Left ventricle myocardium inferior (tissue), 1 donor: ENCODE measurements at places on chromosomes 5 and 9. TPM values are rescaled to one million over a fixed set of nuclear protein-coding genes. Genes with fewer than 3 reads are reported as not detected.

Gene ARHGAP26
- total RNA-seq, result 35.7 TPM

Gene NMUR2
- total RNA-seq, result not detected

Gene ASB6
- 9.0 TPM for total RNA-seq

DNA sequence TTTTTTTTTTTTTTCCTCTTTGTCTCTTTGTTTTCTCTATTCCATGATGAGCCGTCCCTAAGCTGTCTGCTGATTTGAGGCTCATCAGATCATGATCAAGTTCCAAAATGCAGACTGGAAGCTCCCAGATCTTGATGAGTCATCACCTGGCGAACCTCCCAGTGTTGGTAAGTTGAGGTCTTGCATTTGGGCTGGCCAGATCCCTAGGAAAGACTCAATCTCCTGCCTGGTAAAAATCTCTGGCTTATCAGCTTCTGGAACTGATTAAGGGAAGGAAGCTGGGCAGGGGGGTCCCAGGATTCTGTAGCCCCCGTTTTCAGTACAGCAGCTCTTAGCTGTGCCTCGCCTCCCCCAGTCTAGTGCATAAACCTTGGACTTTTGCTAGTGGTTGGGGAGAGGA is 69.0 kb downstream of the TSPAN17 start:
- peaks cover 98% of the 10 kb centered on the region for H3K27me3 ChIP-seq
- H3K27ac ChIP-seq, result no peak overlapping the region
- no peak for DNase-seq
- no peaks in the 10 kb centered on the region for H3K36me3 ChIP-seq
- no peaks in the 10 kb centered on the region for H3K4me1 ChIP-seq
- H3K4me3 ChIP-seq, result no peak overlapping the region

DNA sequence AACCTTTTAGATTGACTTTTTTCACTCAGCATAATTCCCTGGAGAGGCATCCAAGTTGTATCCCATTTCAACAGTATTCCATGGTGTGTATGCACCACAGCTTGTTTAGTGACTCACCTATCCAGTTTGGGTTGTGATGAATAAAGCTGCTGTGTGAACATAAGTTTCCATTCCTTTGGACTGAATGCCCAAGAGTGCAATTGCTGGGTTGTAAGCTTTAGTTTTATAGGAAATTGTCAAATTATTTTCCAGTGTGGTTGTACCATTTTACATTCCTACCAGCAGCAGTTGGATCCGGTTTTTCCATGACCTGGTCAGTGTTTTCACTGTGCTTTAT is 60.9 kb upstream of the TMED7 start:
- DNase-seq, result no peak
- no peaks in the 10 kb centered on the region for H3K36me3 ChIP-seq
- no peak overlapping the region for H3K27ac ChIP-seq
- H3K4me1 ChIP-seq, result no peaks in the 10 kb centered on the region

DNA sequence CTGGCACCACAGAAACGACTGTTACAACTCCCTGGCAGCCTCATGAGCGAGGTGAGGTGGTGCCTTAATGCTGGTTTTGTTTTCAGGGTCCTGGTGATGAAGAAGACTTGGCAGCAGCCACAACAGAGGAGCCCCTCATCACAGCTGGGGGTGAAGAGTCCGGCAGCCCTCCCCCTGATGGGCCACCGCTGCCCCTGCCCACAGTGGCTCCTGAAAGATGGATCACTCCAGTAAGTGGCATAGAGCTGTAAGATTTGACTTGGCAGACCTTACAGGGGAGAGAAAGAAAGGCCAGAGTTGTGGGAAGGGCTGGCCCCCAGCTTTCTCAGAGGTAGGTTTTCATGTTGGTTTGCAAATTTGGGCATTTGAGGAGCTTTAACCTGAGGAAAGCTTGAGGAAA is 72.2 kb downstream of the COL15A1 start:
- peaks cover 11% of the 10 kb centered on the region for H3K4me1 ChIP-seq
- no peaks in the 10 kb centered on the region for H3K27me3 ChIP-seq
- no peak for DNase-seq
- H3K27ac ChIP-seq, result no peak overlapping the region

DNA sequence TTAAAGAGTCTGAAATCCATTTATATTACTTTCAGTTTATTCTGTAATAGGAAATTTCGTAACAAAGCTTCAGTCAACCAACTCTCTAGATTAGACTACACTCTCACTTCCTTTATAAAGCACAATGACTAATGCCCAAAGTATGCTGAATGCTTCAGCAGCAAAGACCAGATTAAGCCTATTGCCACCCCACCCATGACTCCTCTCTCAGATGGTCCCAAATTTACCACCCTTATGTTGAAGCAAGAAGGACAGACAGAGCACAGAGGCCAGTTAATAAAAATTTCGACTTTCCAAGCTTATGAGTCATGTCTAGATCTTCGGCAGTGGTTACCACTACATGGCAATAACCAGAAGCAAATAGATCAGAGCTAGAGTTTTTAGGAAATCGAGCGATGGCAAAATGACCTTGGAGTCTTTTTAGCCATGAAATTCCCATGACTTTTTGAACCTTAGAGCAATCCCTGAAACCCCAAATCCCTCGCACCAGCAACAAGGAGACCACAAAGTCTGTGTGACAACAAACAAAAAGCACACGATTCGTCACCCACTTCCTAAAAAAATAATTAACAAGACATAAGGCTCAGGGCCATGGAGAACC is 287.8 kb upstream of the RASA1 start:
- H3K27ac ChIP-seq, result peak overlapping the region; percentile 57
- no peaks in the 10 kb centered on the region for H3K27me3 ChIP-seq
- H3K36me3 ChIP-seq, result no peaks in the 10 kb centered on the region
- DNase-seq, result no peak

- no peak overlapping the region for H3K27ac ChIP-seq
- no peaks in the 10 kb centered on the region for H3K36me3 ChIP-seq
- H3K27me3 ChIP-seq, result peaks cover 48% of the 10 kb centered on the region
- no peaks in the 10 kb centered on the region for H3K4me1 ChIP-seq
- DNase-seq, result no peak
Observed at GRCh38 chr9:90697808-90698207, 55.2 kb upstream of the DIRAS2 start.

GRCh38 chr9:33437898-33438297 is 9.5 kb downstream of the AQP3 start:
- H3K36me3 ChIP-seq, result no peaks in the 10 kb centered on the region
- no peak overlapping the region for H3K4me3 ChIP-seq
- H3K27me3 ChIP-seq, result peaks cover 23% of the 10 kb centered on the region
- no peak for DNase-seq

- no peak overlapping the region for H3K27ac ChIP-seq
- H3K27me3 ChIP-seq, result peaks cover 10% of the 10 kb centered on the region
- no peak for DNase-seq
Observed at GRCh38 chr5:137300411-137301240, 198.5 kb downstream of the SPOCK1 start.
